Suppressor macrophage treated with lipopolysaccharide for 4 hours (primary cell): ENCODE measurements at places on chromosomes 4 and X.
A peak's percentile ranks its signal among the peaks of the same experiment; 100 is the strongest.

GRCh38 chr4:128241019-128241418, 46.6 kb downstream of the PGRMC2 start:
- no peak for DNase-seq

DNA sequence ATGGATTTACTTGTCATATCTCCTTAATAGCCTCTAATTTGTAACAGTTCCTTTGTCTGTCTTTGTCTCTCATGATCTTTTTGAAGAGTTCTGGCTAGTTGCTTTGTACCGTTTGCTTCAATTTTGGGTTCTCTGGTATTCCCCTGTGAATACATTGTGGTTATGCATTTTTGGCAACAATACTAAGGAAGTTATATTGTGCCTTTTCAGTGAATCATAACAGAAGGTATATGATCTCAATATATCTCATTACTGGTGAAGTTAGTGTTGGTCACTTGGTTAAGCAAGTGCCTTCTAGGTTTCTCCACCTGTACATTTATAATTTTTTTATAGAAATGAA, 48.6 kb downstream of the DCLK2 start:
- peak; percentile 33 for DNase-seq

DNA sequence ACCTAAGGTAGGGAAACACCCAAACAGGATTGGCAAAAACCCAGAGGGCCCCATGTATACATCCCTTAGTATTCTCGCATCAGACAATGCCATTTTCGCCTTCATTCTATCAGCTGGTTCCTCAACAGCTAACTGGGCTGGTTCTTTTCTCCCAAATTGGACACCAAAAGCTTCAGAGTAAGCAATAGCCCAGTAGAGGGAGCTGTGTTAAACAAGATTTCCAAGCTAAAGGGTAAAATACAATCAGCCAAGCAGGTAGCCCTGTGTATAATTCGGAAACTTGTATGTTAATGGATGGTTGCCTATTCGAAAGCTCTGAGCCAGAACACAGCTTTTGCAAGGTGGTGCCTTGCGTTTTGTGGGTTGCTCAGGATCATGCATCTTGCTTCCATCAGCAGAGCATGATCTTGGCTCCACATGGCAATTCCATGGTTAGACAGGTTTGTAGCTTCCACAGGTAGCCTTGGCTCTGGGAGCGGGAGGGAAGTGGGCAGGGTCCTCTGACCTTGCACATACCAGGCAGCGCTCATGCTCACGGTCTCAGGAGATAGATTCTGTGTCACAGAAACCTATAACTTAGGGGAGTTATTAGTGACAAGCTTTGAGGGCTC, 115.2 kb upstream of the LNX1 start:
- peak; percentile 54 for DNase-seq

DNA sequence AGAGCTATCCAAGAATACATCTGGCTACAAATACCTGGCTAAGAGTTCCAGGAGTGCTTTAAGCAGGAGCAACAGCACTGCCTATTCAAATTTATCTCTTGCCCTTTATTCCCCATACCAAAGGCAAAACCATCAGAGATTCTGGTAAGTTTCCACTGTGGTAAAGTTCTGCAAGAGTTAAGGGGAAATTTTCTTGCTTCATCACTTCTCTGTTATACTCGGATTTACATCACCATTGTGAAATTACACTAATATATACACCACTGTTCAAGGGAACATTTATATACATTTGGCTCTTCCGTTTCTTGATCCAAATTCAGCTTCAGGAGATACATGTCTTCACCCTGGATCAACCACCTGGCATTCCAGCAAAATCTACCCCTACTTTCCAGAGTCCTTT, 70.8 kb upstream of the PTPN13 start:
- peak; percentile 76 for DNase-seq

DNA sequence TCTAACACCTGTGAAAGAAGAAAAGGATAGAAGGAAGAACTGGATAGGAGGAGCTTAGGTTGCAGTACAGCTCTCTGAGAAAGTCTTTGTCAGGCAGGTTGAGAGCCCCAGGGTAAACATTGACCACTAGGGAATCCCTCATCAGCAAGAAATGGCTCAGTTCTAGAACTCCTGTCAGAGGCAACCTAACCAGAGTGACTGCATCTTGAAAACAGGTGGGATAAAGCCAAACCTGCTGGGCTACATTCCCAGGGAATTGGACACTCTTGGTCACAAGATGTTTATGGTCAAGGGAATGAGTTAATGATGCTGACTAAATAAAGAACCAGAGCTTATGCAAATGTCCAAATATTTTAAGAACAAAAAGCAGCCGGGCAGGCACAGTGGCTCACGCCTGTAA, 108.3 kb upstream of the MED14 start:
- no peak for DNase-seq

GRCh38 chr4:99117876-99118693, 26.0 kb downstream of the ADH4 start:
- DNase-seq, result peak; percentile 20

- DNase-seq, result no peak
Observed at GRCh38 chrX:17500145-17500579, 125.2 kb downstream of the NHS start.

DNA sequence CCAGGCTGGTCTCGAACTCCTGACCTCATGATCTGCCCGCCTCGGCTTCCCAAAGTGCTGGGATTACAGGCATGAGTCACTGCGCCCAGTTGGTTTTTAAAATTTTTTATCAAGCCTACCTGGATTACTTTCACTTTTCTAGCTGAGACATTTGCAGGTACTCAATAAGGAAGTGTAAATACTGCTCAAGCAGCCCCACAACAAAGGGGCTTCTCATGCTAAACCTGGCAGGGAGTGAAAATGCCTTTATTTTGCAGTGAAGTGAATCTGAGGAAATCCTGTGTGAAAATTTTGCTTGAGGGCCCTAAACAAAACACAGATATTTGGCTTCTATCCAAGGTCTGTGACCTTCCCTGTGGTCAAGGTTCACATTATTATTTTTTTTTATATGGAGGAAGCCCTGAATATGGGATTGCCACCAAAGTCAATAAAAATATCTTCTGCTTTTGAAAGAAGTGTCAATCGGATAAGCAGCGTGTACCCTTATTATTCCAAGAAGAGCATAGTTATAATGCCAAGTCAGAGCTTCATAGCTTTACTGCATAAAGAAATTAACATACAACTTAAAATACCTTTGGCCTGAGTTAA, 481.0 kb downstream of the SH2D1A start:
- no peak for DNase-seq

DNA sequence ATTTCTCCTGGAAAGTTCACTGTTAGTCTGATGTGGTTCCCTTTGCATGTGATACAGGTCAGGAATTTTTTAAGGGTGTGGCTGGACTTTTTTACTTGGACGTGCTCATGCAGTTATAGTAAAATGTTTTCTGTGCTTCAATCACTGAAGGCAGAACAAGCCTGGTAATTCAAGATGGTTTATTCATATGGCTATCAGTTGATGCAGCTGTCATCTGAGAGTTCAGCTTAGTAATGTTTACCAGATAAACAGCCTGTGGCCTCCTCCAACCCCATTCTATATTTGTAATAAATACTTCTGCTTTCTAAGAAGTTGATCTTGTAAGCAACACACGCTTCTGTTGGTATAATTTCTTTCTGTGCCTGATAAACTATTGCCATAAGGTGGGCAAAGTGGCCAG, 2105.9 kb downstream of the ARAP2 start:
- no peak for DNase-seq

DNA sequence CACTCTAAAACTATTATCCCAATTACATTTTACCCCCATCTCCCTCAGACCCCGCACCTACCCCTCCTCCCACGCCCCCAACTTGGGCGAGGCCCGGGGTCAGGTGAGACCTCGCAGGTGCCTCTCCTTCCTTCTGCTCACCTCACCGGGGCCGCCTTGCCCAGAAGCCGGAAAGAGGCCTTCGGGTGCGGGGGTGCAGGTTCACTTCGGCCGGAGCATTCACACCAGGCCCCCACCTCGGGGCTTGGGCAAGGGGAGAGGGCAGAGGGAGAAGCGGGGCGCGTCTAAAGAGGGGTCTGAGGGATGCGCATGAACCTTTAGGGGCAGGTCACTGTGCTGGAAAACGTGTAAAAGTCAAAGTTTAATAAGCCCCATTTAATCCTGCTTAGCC, 427 bp downstream of the ZNF182 start:
- DNase-seq, result no peak

DNA sequence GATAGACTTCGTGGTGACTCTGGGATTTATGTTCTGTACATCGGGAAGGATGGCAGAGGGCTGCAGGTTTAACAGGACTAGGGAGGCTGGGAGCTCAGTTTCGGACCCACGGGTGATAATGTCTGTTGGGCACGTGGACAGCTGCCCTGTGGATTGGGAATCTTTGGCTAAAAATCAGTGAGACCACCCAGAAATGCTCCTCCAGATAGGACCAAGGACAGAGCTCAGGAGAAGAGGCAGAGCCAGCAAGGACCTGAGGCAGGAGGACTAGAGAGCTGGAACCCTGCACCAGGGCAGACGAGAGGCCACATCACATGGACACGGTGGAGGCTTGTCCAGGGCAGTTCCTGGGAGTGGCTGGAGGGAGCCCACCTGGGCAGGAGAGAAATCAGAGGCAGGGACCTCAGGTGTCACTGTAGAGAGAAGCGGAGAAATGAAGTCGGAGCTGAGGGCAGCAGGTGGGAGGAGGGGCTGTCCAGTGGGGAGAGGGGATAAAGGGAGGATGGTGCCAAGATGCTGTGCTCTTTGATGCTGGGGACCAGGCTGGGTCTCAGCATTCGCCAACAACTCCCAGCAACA, 79.2 kb downstream of the CPZ start:
- DNase-seq, result no peak

GRCh38 chrX:104428231-104428630, 137.8 kb upstream of the IL1RAPL2 start:
- DNase-seq, result no peak

DNA sequence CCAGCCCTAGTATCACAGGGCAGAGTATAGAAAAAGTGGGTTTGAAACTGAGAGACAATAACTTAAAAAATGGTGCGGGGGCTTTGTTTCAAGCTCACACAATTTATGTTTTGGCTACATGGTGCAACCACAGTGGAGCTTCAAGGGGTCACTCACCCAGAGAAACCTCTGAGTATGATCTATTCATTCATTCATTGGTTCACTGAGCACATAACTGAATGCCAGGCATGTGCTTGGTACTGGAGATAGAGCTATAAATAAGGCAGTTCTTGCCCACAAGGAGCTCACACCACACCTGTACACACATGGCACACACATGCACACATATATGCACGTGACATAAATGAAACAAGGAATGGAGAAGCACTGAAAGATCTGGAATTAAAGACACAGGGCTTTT, 171.4 kb downstream of the NHS start:
- no peak for DNase-seq

GRCh38 chr4:124061413-124061812, 651.1 kb downstream of the ANKRD50 start:
- no peak for DNase-seq

DNA sequence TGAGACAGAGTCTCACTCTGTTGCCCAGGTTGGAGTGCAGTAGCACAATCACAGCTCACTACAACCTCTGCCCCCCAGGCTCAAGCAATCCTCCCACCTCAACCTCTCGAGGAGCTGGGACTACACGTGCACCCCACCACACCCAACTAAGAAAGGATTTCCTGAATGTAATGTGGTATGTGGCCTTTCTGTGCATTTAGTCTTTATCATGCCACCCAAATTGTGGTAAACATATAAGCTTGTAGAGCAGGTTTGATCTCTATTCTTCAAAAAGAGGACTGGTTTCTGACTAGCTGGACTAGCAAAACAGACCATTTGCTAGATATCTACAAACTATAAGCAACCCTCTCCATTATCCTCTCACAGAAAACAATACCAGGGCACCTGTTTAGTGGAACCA, 33.6 kb downstream of the ELOVL6 start:
- DNase-seq, result no peak

- no peak for DNase-seq
Observed at GRCh38 chr4:142519342-142519741, 326.8 kb downstream of the INPP4B start.

DNA sequence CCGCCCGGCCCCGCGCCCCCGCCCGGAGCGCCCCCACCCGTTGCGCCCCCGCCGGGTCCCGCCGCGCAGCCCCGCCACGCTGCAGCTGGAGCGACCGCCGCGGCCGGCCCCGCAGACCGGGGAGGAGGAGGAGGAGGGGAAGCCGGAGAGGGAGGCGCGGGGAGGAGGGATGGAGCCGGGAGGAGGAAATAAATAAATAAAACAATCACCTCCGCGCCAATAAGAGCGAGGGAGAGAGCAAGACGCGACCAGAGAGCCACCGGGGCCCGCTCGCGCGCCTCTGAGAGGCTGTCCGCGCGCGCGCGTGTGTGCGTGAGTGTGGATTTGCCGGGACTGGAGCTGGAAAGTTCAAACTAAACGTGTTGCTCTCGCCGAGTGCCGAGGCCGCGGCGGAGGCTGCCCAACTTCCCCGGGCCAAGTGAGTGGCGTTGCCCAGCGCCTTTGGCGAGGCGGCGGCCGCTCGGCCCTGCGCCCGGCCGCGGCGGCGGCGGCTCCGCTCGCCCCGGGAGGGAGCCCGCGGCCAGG, 2184.4 kb upstream of the TENM3 start:
- peak; percentile 22 for DNase-seq
